ELR (cell line): ENCODE measurements at places on chromosomes 7 and 10.

- DNase-seq, result no peak
These were observed 5.4 kb downstream of the ZC3HAV1 start for GRCh38 chr7:139104091-139104450.

- DNase-seq, result peak; percentile 85
These were observed 519 bp downstream of the PITRM1 start for GRCh38 chr10:3172081-3172445.

GRCh38 chr7:95715274-95715673 is 57.1 kb upstream of the DYNC1I1 start:
- DNase-seq, result no peak

DNA sequence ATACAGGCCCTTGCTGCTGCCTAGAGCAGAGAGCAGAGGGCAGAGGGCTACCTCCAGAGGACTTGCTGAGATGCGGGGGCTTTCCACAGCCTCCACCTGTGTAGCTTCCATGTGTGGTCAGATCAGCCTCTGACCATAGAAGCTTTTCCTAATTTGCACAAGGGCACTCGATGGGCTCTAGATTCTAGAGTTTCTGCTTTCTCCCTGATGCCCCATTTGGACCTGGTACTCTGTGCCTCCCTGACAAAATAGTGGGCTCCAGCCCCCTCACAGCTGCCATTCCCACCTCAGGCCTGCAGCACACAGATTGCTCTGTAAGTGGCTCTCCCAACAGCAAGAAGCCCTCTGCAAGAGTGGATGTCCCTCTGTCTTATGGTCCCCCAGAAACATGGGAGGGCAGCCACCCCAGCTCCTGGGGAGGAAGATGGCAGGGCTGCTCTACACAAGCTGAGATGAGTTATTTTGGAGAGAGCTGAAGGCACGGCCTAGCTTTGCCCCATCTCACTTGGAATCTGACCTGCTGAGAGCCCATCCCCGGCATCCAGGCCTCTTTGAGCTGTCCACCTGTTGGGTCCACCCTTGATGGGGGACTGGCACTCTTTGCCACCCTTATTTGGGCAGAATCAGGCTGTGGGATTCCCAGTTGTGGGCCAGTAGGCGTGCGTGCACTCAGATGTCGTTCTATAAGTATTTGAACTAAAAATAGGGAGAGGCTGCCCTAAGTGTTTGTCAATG is 16.7 kb downstream of the TMEM273 start:
- DNase-seq, result no peak

DNA sequence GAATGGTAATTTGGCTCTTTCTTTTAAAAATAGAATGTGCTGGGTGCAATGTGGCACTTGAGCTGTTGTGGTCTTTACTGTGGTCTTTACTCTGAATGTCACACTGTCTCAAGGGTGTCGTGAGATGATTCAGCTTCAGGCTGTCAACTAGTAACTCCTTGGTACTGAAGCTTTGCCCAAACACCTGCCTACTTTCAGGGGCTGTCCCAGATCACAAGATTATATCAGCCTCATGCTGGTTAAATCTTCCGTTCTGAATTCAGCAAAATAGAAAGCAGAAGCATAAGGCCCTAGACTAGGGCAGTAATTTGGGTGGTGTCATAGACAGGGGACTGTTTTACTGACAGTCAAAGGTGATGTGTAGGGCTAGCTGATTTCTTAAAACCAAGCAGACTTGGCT is 110.9 kb downstream of the BAMBI start:
- no peak for DNase-seq

- DNase-seq, result no peak
These were observed 68.6 kb downstream of the SLC13A1 start for GRCh38 chr7:123131140-123131539.

GRCh38 chr10:71203716-71204115 is 8.7 kb upstream of the UNC5B start:
- DNase-seq, result no peak

- DNase-seq, result no peak
These were observed 46.2 kb downstream of the UNC5B start for GRCh38 chr10:71258446-71259145.

- DNase-seq, result no peak
These were observed 100.5 kb downstream of the GLRX3 start for GRCh38 chr10:130236711-130237110.

GRCh38 chr7:18344536-18344935 is 151.0 kb upstream of the HDAC9 start:
- no peak for DNase-seq

DNA sequence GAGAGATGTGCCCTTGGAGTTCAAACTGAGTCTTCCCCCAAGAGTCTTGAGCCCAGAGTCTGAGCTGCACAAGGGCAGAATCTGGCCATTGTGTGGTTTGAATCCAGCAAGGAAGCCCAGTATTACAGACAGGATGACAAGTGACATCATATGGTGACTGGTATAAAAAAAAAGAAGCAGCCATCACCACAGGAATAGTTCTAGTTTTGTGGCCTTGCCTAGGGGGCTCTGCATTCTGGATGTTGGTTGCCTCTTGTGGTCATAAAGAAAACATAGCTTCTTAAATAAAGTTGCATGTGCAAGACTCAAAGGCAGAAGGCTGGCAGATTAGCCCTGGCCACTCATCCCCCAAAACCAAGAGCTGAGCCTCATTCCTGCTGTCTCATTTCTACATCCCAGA is 16.8 kb upstream of the LRRC72 start:
- DNase-seq, result peak; percentile 10

- DNase-seq, result no peak
These were observed 255.4 kb upstream of the PITRM1 start for GRCh38 chr10:3427950-3428354.

- DNase-seq, result peak; percentile 36
These were observed 77.1 kb downstream of the ITGB8 start for GRCh38 chr7:20407585-20408466.

GRCh38 chr10:77989081-77989724 is 40.1 kb downstream of the POLR3A start:
- DNase-seq, result no peak

GRCh38 chr7:25392588-25393338 is 164.5 kb upstream of the NPVF start:
- DNase-seq, result no peak

- no peak for DNase-seq
These were observed 174.8 kb downstream of the PTEN start for GRCh38 chr10:88038268-88038667.

DNA sequence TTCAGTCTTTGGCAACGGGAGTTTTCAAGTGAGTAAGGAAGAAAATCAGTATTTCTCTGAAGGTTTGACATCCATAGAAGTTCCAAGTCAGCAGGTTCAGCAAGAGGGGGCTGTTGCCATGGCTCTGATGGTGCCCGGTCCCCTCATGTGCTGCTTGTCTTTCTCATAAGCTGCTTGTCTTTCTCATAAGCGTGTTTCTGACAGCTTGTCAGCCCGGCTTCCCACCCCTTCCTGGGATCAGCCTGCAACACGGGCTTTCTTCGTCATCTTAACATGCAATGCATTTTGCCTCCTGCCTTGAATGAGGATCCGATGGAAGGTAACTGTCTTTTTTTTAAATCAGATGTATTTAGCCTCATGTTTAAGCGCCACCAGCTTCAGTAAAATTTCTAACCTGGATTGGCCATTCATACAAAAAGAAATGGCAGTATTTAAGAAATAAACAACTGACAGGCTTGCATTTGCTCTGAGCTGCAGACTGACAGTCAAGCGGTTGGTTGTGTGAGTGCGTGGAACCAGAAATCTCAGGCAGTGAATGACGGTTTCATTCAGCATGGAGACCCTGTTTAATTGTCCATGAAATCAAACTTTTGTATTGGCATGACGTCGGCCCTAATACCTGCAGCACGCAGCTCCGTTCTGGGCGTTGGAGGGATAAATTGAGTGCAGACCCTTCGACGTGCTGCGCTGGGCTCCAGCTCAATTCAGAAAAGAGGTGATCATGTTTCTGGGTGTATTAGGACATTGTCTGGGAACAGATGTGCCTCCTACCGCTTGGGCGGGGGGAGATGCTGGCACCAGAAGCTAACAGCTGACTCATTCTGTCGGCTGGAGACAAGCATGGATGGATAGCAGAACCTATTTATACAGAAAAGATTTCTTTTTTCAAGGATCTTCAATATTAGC is 454.7 kb upstream of the FOXK1 start:
- no peak for DNase-seq

DNA sequence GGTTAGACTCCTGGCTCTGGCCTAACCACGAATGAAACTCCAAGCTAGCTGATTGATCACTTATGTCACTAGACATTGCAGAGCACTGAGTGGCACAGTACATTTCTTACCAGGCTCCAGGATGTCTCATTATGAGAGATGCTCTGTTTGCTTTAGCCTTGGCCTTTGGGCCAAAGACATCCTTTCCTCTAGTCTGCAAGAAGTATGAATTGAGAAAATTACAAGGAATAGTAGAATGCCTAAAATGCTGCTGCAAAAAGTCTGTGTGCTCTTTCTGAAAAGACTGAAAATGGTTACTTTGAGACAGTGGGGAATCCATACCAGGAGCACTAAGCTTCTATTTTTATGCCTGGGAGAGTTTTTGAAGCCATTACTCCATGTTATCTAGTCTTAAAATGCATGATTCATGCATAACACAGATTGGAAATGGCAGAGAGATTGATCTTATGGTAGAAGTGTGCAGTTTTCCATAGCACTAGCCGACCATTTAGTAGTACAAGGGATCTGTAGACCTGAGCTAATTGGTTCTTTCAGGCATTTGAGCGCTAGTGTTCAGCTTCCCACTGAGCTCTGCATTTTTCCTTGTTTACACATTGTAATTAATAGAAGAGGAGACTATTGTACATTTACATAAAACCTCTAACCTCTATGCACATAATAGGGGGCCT is 303.8 kb downstream of the PRKG1 start:
- no peak for DNase-seq

- DNase-seq, result no peak
These were observed 90.7 kb upstream of the LEP start for GRCh38 chr7:128150223-128150865.

GRCh38 chr7:26190417-26190869 is 10.1 kb downstream of the HNRNPA2B1 start:
- DNase-seq, result no peak

- peak; percentile 49 for DNase-seq
These were observed 92.7 kb upstream of the GPR26 start for GRCh38 chr10:123573236-123574108.

DNA sequence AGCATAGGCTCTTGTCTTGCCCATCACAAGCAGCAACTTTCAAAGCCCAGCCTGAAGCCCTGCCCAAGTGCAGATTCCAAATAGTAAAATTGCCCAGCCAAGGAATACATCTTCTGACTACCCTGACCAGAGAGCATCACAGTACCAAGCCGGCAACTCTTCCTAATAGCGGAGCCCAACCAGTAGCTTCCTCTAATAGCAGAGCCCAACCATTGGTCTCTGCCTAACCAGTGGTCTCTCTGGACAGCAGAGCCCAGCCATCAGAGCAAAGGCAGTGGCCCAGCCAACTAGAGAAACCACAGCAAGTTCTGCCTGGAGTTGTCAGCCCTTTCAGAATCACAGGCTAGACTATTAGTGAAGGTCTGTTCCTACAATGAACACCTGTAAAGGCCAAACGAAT is 285.6 kb downstream of the HGF start:
- peak; percentile 30 for DNase-seq

DNA sequence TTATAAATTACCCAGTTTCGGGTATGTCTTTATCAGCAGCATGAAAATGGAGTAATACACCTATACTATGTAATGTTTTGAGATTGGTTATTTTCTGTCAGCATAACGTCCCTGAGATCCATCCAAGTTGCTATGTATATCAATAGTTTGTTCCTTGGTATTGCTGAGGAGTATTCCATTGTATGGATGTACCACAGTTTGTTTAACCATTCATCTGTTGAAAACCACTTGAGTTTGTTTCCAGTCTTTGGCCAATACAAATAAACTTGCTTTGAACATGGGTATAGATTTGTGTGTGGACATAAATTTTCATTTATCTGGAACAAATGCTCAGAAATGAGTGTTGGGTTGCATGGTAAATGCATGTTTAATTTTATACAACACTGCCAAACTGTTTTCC is 103.3 kb upstream of the GSDME start:
- DNase-seq, result no peak

DNA sequence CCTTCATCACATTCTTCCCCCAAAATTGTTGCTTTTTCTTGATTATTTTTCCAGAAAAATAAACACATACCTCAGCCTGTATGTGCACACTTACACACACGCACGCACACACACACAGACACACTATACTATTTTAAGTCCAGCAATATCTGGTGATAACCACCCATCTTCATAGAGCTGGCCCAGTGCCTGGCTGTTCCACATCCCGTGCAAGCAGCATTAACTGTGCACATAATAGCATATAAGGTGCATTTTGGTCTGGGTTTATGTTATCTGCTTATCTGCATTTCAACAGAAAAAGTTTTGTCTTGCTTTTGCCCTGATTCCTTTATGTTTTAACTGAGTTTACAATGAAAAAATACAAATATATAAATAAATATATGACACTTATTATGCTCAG is 143.1 kb upstream of the KLF6 start:
- no peak for DNase-seq

DNA sequence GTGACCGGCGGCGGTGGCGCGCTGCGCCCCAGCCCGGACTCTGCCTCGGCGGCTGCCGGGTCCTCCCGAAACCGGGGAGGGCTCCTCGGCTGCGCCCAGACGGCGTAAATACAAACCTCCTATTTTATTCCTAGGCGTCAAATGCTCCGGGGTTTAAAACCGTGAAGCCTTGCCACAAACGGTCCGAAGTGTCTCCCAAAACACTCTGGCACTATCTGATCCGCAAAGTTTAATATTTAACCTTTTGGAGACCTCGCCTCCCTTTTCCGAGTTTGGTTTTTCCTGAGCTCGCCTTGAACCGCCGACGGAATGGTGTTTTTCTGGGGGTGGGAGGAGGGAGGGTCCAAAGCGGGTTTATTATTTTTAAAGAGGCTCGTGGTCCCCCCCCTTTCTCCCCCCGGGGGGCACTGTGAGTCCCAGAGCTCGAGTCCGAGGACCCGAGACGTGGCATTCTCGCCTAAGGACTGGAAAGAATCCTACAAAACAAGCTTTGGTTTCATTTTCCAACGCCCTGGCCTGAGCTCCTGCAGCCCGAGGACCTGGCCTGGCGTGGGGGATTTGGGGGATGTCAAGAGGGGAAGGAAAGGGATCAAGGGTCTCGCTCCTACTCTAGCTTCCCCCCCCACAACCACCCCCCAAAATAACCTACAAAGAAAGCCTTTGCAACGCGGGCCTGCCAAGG is 1.8 kb downstream of the TNRC18 start:
- DNase-seq, result peak; percentile 86

GRCh38 chr7:93378131-93378760 is 146.1 kb downstream of the VPS50 start:
- no peak for DNase-seq

DNA sequence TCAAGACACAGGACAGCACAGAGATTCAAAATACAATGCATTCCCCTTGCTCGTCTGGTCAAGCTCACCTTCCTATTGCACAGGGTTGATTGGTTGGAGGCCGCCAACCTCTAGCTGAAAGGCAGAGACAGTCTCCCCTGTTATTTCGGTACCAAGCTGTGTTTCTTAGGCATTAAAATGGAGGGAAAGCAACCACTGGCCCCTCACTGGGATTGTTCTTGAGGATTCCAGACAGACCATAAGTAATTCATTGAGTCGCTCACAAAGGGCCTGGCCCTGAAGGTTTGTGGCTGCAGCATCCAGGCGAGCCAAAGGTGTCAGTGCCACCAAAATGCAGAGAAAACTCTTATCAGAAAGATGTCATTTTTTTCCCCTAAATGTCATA is 81.2 kb downstream of the PARP12 start:
- no peak for DNase-seq

- DNase-seq, result no peak
These were observed 99.4 kb downstream of the RSU1 start for GRCh38 chr10:16717622-16718395.
